Right ventricle myocardium superior (tissue), 1 donor: ENCODE measurements at places on chromosomes 7 and 10. TPM values are rescaled to one million over a fixed set of nuclear protein-coding genes. Genes with fewer than 3 reads are reported as not detected.

Gene WDR37
- total RNA-seq: 28.0 TPM

DNA sequence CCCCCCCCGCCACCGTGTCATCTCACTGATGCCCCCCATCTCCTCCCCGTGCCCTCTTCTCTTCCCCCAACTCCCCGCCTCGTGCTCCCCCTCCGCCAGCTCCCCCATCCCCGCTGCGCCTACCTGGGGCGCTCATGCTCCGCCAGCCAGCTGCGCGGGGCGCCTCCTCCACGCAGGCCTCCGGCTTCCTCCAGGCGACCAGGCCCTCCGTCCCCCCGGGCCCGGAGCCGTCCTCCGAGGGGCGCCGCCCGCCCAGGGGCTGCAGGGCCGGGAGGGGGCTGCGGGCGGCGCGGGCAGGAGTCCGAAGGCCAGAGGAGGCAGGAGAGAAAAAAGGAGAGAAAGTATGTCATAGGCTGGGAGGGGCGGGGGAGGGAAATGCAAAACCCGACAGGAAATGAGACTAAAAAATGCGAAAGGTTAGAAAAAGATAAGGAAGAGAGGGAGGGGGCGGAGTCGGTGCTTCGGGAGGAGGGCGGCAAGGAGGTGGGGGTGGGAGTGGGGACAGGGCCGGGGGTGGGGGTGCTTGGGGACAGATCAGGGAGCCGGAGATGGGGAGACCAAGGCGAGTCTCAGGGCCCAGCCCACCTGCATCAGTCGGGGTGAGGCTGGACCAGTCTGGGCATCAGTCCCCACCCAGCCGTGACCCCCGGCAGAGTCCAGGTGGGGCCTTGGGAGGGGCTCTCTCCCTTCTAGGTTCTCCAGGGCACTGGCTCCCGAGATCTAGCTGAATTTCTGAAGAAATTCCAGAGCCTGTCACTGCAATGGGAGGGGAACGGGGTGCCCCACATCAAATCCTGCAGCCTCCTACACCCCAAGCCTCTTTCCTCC is at the start of gene CARD11:
TSS of gene CARD11 (minus strand) at position 324 of the 828 bp plus-strand sequence. CDS start 85,361 bp downstream, outside the sequence.
- no peak for DNase-seq

Gene NAPEPLD
- total RNA-seq: 10.8 TPM

Gene TBX20
- 124 TPM for total RNA-seq

DNA sequence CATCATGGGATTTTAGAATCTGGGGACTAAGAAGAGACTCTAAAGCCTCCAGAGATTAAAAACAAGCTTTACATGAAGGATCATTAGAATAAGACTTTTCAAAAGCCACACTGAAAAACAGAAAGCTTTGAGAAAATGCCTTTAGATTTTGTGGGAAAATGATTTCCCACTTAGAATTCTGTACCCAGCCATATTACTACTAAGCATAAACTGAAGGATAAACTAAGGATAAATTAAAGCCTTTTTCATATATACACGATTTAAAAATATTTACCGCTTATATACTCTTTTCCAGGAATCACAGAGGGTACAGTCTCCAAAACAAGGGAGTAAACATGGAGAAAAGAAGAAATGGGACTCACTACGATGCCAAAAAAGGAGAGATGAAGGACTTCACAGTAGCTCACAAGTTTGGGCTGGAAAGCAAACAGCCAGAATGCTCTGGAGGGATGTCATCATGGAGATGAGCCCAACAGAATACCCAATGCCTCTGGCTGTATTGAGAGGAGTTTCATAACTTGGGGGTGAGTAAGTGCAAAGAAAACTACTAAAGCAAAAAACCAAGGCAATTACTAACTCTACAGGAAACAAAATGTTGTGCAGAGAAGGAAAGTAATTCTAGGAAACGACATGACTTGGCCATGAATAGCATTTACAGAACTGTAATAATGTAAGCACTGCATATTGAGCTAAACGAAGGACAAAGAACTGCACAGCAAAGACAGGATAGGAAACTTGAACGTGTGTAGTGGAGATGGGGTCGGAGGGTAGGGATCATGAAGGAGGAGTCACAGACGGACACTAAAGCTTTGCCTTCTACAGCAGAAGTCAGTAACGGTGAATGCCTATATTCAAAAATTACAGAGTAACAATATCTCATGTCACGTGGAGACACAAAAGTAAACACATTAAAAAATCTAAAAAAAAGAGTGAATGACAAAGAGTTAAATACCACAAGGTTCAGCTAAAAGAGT is 61.4 kb upstream of the ASAH2 start:
- DNase-seq: no peak

Gene LBX1
- not detected for total RNA-seq

- no peak for DNase-seq
Measured at GRCh38 chr7:96304573-96304972, 17.3 kb downstream of the SLC25A13 start.

DNA sequence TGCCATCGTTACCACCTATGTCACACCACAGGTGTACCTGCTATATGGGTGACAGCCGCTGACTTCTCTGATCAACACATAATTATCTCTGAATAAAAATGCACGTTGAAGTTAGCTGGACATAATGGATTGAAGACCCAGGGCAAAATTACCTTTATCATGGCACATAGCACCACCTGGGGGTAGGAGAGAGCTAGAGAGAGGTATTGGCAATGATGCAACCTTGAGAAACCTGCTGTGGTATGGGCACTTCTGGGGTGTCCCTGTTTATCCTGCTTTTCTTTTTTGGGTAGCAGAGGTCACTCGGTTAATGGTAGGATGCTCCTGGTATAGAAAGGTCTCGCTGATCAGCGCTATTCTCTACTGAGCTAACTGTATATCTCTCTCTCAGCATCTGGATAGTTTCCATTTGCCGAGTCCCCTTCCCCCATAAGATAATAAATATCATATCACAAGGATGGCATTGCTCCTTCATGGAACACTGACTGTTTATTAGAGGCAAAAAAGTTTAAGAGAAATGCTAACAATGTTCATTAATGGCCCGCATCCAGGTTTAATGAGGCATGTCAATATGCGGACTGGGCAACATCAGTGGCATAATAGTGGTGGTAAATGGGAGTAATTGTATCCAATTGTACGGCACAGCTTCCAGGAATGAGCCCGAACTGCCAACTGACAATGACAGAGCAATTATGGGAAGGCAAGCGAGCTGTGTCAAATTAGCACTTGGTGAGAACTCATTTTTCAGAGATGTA is 323.1 kb downstream of the TFEC start:
- DNase-seq: no peak

DNA sequence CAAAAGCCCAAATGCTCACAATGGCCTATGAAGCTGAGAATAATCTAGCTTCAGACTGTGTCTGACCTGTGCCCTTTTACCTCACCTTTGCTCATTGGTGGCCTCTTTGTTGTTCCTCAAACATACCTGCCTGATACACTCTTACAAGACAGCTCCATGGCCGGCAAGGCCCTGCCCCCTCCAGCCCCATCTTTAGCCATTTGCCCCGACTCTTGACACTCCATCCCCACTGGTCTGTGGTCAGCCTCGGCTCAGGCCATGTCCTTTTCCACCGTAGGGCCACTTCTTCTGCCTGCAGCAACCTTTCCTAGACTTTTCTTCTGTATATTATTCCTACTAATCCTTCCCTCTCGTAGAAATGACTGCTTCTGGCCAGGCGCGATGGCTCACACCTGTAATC is 265.2 kb downstream of the RPS24 start:
- no peak for DNase-seq

Gene HERC4
- total RNA-seq: 24.1 TPM

DNA sequence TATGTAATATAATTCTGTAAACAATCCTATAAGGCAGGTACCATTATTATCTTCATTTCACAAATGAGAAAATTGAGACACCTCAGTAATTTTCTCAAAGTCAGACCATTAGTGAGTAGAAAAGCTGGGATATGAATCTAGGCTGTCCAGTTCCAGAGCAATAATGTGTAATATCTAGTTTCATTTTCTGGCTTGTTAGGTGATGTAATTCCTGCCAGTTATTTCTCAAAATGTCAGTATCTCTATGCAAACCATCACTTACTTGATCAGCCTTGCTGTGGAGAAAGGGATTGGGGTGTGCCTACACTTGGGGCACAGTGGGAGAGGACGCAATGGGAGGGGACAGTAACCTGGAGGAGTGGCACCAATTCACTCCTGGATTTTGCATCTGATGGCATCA is 157.5 kb downstream of the LYZL1 start:
- no peak for DNase-seq

Gene FFAR4
- total RNA-seq: 0.16 TPM

Gene LIPN
- not detected for total RNA-seq

DNA sequence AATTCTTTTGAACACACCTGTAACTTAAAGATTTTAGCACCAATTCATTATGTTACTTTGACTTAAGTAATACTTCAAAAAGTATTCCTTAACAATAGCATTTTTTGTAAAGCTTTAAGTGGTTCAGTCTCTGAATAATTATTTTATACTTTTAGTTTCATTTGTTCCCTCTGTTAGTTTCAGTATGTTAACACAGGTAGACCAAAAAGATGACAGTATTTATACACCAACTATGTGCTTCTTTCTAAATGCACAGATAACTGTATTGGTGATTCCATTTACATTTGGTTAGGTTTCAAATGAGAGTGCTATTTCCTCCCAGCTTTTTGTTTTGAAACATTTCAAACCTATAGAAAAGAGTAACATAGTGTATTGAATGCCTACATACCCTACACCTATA is 14.0 kb downstream of the RALA start:
- no peak for DNase-seq

GRCh38 chr7:140074780-140075179 is 12.0 kb upstream of the PARP12 start:
- DNase-seq: no peak

DNA sequence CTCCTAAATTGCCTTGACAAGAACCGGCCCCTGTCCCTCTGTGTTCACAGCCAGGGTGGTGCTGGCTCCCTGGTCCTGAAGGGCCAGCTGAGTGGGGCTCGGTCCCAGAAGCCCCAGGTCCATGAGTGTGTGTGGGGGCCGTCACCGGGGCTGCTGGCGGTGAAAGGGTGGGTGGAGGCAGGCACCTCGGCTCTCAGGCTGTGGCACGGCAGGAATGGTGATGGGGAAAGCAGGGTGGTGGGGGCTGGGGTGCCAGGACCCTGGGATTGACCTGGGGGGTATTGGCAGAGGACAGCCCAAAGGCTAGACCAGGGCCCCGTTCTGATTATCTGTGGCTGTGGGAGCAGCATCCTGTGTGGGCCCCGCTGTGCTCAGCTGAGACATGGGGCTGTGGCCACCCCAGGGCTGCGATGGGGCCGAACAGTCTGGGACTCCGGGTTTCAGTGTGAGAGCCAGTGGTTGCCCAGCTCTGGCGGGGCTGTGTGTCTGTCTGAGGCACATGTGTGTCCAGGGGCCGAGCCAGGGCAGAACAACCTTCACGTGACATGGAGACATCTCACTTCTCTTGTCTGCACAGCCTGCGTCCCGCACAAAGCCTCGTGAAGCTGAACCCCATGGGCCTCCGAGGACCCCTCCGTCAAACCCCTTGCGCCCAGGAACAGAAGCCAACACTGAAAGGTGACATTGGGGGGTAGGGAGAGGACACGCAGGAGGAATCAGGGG is 144.2 kb downstream of the ELFN1 start:
- no peak for DNase-seq

- peak; percentile 47 for DNase-seq
Measured at GRCh38 chr7:2843191-2843685, 870 bp downstream of the GNA12 start.

DNA sequence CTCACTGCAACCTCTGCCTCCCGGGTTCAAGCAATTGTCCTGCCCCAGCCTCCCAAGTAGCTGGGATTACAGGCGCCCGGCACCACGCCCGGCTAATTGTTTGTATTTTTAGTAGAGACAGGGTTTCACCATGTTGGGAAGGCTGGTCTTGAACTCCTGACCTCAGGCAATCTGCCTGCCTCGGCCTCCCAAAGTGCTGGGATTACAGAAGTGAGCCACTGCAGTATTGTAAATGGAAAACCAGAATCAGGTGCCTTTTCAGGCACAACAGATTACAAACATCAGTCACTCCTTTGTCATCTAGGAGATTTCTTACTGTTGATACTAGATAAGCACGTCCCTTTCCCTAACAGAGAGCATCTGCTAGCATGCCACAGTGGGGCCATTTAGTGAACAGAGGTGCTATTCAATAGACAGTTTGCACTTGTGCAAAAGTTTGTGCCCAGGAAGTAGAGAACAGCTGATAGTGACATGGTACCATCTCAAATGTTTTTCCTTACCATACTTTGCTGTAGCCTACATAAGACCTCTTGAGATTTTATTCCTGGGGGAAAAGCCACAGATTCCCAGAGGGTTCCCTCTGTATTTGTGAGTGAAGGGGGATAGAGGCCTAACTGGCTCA is 24.5 kb upstream of the WAC start:
- DNase-seq: no peak

DNA sequence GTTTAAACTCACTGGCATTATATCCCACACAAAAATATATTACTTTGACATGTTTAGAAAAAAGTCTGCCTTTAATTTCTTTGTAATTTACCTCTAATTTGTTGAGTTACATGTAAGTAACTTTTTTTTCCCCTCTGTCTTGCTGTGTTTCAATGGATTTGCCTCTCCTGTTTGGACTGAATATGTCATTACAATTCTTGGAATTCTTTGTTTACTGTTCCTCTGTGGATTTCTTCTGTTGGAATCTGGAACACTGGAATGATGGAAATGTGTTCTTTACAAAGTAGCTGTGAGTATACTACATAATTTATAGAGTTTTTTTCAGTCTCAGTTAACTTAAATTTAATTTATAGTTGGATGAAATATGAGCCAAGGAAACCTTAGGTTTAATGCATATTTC is 30.4 kb downstream of the SEPTIN7 start:
- DNase-seq: no peak

- DNase-seq: peak; percentile 79
Measured at GRCh38 chr10:86953747-86954680, 3.4 kb downstream of the MMRN2 start.

- DNase-seq: peak; percentile 38
Measured at GRCh38 chr10:71763352-71764127, 9.8 kb downstream of the VSIR start.
